ENCODE measurements at places on chromosomes 16 and 17.
A peak's percentile ranks its signal among the peaks of the same experiment; 100 is the strongest.

DNA sequence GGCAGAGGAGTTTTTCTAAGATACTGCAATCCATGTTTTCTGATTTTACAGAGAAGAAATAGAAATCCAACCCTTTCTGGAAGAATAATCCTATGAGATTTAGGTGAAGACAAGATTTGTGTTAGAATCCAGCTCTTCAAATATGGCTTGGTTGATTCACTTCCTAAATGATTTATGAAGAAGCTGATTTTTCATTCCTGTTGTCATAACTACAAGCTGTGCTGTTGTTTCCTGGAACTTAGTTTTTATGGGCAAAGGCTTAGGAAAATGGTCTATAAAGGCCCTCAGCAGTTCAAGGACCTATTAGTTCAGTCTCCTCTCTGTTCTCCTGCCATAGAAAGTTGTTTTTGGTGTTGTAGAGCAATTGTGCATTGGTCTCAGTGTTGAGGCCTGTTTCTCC, 174.2 kb upstream of the FAM20A start:
- no peak for DNase-seq

- DNase-seq = peak; percentile 26
Observed at GRCh38 chr17:60390186-60390585, 1.7 kb downstream of the USP32 start.

GRCh38 chr16:60674241-60674640, 1362.0 kb downstream of the CDH8 start:
- no peak for DNase-seq

- no peak for DNase-seq
Observed at GRCh38 chr17:77421630-77421972, 280.8 kb downstream of the SEC14L1 start.

DNA sequence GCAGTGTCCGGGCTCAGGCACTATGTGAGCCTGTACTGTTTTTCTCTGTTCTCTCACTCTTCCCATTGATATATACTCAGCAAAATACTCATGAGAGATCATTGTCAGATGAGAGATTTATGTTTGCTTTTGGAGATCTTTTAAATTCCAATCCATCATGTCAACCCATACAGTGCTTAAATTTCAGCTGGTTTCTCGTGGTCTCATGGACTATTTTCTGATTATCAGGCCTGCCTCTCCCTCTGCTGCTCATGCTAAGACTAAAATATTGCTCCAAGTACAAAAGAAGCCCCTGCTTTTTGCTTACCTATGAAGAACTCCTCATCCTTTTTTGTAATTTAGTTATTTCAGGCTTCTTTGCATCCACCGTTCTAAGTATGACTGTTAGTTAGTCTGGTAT, 547.2 kb downstream of the KCNJ2 start:
- DNase-seq = no peak

DNA sequence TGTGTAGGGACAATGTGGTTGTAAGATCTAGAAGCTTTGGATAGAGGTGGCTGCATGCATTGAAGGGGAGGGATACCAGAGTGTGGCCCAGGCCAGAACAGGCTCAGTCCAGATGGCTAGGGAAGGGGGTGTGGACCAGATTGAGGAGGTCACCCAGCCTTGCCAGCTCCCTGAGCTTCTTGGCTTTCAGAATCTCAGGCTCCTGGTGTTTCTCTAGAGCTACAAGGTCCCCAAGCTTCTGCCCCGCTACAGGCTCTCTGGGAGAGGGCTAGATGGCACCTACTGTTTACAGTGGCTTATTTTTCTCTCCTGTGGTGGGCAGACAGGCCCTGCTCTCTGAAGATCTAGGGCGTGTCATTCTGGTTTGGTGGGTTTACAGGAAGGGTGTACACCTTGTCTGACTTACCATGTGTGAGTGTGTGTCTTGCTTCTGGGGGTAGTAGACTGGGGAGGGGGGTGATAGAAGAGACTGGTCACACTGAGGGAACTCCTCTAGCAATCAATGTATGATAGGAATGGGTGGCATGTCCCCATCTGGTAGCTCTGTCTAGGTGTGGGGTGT, 1.1 kb downstream of the RARA start:
- no peak for DNase-seq

GRCh38 chr16:75402159-75402820, 31.0 kb downstream of the CFDP1 start:
- no peak for DNase-seq

GRCh38 chr16:86261379-86261778, 248.9 kb upstream of the FOXF1 start:
- no peak for DNase-seq

GRCh38 chr17:1872976-1873375, 43.2 kb downstream of the RPA1 start:
- DNase-seq = no peak

- peak; percentile 23 for DNase-seq
Observed at GRCh38 chr17:71760062-71760720, 360.6 kb upstream of the SOX9 start.

Measured in keratinocyte (primary cell).